ENCODE measurements at places on chromosomes 1 and 21.

DNA sequence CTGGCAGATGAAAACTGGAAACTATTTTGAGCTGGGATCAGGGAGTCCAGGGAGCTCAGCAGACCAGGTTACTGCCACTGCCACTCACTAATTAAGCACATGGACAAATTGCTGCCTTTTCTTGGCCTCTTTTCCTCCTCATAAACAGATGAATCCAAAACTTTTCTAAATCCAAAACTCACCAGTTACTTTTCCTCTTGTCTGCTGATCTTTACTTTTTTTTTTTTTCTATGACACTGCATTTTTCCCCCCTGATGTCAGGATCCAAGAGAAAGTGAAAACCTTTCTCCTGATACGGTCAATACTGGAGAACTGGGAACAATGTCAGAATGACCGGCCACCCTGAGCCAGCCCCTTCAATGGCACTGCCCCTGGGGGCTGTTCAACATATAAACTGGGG is 405.8 kb downstream of the DUSP10 start:
- no peak for DNase-seq

DNA sequence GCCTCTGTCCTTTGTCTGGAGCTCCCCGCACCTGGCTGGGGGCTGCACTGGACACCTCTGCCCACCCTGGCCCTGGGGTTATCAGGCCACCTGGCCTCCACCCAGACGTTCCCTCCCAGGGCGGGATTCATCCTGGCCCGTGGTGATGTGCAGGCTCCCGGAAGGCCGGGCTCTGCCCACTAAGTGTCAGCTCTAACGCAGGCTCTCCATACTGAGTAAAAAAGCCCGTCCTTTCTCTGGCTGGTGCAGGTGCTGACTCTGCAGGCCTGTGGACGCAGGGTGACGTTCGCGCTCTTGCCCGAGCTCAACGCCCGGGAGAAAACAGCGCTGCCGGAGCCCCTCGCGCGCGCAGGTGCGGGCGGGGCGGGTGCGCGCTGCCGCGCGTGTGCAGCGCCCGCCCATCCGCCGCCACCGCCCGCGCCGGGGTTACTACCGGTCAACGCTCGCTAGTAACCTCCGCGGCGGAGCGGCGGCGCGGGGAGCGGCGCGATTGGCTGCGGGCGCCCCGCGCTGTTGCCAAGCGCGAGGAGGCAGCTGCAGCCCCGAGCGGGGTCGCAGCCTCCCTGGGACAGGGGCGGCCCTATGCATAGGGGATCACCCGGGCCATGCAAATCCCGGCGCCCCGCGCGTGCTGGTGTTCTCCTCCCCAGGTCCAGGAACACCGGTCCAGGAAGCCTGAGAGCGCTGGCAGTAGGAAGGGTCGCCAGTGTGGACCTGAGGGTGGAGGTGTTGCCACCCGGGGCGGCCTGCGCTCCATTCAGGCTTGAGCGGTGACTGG is 15.7 kb downstream of the ABCG1 start:
- DNase-seq: peak; percentile 84

DNA sequence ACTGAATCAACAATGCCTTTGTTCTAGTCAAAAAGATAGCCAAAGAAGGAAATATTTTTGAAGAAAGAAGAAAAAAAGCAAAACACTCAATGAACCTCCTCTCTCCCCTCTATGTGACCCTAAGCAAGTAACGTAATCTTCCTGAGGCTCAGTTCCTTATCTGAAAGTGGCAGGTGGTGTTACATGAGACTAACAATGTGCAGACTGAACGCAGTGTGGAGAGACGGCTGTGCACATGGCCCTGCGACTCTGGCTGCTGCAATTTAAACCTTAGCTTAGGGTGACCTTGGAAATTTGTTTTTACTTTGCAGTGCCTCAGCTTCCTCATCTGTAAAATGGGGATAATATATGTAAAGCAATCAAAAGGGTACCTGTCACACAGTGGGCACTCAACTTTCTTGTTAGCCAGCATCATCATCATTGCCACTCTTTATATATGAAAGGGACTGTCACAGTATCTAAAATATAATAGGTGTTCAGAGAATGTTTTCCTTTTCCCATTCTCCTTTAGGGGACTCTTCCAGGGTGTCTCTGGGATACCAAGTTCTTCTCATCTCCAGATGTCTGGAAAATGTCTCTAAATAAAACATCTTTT is 100.1 kb upstream of the JUN start:
- no peak for DNase-seq

- DNase-seq: no peak
These were observed 713.5 kb downstream of the AMY1C start for GRCh38 chr1:104463126-104463697.

DNA sequence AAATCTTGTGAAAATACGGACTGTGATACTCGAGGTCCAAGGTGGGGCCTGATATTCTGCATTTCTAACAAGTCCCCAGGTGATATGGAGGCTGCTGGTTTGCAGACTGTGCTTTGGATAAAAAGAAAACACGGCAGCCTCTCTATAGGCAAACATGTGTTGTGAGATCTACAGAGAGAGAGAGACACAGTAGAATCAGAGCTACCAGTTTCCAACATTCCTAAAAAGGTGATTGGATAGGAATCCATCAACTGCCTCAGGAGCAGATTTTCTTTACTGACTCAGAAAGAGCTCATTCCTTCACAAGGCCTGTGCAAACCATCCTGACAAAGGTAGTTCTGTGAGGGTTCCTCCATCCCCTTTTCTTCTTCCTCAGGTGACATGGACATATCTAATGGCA is 651.6 kb upstream of the CAMK1G start:
- DNase-seq: no peak

DNA sequence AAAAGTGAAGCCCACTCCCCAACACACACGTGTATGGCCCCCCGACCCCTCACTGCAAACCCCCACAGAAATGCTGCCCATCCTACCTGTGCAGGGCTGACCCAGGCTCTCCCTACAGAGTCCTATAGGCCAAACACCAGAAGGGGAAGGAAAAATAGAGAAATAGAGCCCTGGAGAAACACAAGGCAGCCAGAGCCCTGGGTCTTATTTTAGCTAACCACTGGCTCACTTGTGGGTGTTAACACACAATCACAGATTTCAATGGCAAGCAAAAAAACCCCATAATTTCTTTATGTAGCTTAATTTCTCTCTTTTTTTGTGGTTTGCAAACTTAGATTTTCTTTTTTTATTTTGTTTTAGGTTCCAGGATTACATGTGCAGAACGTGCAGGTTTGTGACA is 989 bp upstream of the PIGR start:
- DNase-seq: no peak

- no peak for DNase-seq
These were observed 4.8 kb upstream of the SRP9 start for GRCh38 chr1:225772848-225773247.

GRCh38 chr1:235327559-235328270 is at the start of gene ARID4B:
Gene ARID4B (minus strand): TSS chr1:235328179. CDS start chr1:235326919, 1,260 bp downstream.
- no peak for DNase-seq

DNA sequence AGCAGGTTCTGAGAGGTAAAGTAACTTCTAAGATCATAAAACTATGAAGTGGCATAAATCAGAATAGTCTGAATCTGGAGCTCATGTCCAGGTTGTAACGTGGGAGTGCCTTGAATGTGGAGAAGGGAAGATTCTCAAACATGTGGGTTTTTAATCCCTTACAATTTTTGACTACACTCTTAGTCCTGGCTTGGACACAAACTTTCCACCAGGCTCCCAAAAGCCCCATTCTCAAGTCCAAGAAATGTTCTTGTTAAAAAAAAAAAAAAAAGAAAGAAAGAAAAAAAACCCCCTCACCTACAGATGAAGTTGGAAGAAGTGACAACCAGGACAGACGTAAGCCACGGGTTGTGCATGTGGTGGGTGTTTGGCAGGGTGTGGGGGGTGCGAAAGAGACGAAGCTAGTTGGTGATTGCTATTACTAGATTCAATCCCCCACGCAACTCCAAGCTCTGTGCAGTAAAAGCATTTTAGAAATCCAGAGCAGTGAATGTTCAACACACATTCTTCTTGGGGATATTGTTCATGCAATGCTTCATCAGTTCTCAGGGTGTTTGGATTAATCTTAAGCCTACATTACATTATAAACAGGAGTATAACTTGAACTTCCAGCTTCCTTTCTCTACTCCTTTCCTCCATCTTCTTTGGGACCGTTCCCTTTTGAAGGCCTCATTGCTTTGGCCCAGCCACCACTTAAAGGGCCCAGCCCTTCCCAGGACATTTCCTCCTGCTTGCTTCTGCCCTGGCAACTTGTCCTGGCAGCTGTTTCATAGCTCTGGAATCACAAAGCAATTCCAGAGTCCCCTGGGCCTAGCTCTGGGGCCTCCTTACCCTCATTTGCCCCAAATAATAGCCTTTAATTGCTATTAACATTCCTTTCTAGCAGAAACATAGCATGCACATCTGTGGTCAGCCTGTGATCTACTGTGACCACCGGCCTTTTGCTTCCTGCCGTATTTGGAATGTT is 41.8 kb downstream of the PHC2 start:
- no peak for DNase-seq

GRCh38 chr1:109501644-109502363 is 7.7 kb downstream of the AMIGO1 start:
- DNase-seq: no peak

DNA sequence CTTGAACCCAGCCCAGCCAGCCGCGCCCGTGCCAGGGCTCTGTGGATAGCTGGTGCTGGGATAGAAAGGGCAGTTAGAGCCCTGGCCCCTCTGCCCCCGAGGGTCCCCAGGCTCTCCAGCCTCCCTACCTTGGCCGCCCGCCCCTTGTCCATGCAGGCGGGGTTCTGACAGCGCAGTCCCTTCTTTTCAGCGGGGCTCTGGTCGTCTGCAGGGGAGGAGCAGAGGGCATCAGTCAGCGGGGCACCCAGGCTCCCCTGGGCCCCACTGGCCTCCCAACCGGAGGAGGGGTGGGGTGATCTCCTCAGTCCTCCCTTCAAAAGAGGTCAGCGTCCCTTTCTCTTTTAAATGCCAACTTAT is 4.9 kb upstream of the PLEKHG5 start:
- DNase-seq: no peak

DNA sequence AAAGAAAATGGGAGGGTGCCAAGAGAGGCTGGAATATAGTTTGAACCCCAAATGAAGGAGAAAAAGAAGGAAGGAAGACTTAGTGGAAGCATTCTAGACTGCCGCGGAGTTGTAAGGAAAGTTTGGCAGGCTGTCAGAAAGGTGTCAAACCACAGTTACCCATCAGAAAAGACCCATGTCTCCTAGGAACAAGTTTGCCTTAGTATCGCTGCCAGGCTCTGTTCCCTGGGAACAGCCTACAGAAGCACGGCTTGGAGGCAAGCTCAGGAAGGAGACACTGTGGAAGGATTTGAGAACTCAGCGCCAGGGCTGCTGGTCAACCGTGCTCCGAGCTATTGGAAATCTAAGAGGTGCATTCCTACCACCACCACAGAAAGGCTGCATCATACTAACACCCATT is 197.4 kb downstream of the RRAGC start:
- no peak for DNase-seq

DNA sequence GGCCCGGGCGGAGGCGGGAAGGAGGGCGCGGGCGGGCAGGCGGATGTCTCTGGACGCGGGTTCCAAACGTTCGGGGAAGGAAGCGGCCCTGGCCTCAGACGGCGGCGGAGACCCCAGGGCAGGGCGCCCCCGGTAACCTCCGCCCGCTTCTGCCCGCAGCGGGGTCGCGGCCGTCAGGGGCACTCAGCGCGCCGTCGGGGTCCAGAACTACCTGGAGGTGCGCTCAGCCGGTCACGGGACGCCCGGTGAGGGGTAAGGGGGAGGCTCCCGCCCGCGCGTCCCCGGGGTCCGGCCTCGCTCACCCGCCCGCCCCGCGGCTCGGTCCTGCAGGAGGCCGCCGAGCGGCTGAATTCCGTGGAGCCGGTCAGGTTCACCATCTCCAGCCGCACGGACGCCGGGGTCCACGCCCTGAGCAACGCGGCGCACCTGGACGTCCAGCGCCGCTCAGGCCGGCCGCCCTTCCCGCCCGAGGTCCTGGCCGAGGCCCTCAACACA is 406 bp downstream of the PUSL1 start:
- no peak for DNase-seq

DNA sequence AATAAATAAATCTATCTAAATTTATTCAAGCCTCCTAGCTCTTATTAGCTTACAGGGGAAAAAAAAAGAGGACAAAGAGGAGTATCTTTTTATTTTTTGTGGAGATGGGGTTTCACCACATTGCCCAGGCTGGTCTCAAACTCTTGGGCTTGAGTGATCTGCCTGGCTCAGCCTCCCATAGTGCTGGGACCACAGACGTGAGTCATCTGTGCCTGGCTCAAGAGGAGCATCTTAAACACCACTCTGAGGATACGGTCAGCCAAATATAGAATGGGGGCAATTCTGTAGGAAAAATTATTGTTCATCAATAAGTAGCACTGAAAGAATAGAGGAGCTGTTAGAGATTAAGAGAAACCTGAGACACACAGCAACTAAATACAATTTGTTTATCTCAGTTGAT is 24.1 kb downstream of the SLC45A3 start:
- DNase-seq: no peak

GRCh38 chr1:243798726-243799125 is 51.3 kb downstream of the AKT3 start:
- DNase-seq: no peak

GRCh38 chr21:23402929-23403520 is 2204.3 kb downstream of the MRPL39 start:
- no peak for DNase-seq

DNA sequence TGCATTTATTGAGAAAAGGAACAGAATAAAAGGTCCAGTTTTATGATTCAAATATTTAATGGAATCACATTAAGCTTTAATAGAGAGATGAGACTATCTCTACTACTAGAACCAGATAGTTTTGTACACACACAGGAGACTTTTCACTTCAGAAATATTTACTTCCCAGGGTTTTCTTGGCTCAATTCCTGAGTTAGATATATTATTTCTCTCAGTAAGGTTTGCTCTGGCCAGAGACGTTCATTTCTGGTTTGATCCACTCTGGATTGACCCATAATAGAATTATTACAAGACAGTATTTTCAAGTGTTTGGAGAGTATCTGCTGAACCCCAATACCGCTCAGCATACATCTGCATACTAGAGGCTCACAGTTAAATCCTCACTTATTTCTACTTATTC is 1.3 kb upstream of the RCOR3 start:
- DNase-seq: no peak

GRCh38 chr1:222791006-222791710 is 23.7 kb upstream of the DISP1 start:
- DNase-seq: no peak

DNA sequence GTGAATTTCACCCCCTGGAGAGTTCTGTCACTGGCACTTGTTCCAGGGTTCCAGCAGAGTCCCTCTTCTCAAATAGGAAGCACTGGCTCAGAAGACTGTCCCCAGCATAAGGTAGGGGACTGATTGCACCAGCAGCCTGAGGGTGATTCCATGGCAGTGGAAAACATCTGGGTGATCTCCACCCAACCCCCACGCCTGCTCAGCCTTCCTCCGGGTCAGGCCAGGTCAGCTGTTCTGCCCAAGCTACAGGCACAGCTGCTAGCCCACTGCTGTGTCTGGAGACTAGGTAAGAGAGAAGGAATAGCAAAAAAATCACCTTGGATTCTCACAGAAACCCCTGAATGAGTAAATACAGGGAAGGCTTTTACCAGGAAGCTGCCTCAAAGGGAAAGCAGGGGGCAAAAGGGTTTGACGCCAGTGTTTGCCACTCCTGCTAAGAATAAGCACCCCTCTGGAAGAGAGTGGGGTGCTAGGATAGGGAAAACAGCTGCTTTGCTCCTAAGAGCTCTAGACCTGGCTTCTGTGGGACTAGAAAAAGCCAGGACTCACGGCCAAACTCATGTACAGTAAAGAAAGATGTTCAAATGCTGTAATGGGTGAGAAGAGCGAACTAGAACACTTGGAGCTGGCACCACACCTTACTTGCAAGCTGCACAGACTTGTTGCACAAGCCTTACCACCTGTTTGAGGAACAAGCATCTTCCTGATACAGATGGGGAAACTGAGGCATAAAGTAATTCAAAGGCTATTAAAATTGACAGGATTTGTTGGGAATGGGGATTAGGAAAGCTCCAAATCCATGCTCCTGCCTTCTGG is 1.0 kb upstream of the DENND2D start:
- no peak for DNase-seq
